Activated T-cell treated with anti-CD3 and anti-CD28 coated beads for 4 hours (primary cell): ENCODE measurements at places on chromosomes 3 and 15.
A peak's percentile ranks its signal among the peaks of the same experiment; 100 is the strongest.

DNA sequence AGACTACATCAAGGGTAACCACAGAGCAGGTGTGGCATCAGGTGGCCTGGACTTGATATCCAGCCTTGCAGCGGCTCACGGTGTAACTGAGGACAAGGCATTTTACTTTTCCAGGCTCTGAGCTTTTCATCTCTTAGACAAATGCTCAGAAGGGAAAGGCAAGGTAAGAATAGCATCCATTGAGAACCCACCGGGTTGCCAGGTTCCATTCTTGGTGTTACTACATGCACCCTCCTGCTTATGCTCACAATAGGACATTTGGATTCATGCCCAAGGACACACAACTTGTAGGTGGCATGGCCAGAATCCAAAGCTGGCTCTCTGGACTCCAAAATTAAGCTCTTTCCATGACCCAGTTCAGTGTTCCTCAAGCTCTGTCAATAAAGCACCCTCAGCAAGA, 85.5 kb downstream of the CCNL1 start:
- no peak for DNase-seq

- no peak for DNase-seq
Measured at GRCh38 chr3:143100451-143100850, 19.1 kb upstream of the CHST2 start.

DNA sequence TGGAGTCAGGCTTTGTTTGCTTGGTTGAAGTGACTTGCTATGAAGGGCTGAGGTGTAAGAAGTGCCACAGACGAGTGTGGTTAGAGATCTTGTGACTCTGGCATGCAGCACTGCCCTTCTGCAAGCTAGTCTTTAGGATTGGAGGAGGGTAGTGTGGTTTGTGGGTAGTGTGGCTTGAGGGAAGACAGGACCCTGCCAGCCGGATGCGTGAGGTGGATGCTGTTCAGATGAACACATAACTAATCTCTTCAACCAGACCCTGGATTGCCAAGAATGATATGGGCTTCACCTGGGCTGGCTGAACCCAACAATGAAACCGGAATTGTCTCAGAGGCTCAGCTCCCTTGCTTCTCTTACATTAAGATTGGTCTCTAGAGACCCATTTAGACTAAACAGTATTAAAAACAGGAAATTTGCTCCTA, 32.7 kb downstream of the STARD9 start:
- no peak for DNase-seq

GRCh38 chr3:139530717-139531116, 8.8 kb downstream of the RBP1 start:
- DNase-seq = no peak

- DNase-seq = peak; percentile 50
Measured at GRCh38 chr3:98556164-98557130, 24.7 kb downstream of the GPR15 start.

- DNase-seq = no peak
Measured at GRCh38 chr3:106703524-106703923, 673.7 kb upstream of the CCDC54 start.

GRCh38 chr3:187750006-187750512, 4.8 kb upstream of the BCL6 start:
- no peak for DNase-seq

DNA sequence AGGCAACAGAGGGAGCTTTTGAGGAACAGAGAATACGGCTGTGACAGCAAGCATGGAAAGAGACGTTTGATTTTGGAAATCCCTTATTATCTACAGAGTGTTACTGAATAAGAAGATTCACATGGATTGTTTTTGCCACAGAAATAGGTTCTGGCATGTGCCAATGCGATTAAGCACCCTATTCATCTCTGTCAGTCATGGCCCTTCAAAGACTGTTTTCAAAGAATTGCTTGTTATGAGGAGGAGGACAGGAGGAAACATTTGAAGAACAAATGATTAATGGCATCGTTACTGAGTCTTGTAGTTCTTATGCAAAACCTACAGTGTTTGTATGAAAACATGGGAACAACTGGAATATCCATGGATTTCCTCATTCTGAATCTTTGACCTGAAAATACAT, 86.2 kb downstream of the EPHA6 start:
- DNase-seq = no peak

DNA sequence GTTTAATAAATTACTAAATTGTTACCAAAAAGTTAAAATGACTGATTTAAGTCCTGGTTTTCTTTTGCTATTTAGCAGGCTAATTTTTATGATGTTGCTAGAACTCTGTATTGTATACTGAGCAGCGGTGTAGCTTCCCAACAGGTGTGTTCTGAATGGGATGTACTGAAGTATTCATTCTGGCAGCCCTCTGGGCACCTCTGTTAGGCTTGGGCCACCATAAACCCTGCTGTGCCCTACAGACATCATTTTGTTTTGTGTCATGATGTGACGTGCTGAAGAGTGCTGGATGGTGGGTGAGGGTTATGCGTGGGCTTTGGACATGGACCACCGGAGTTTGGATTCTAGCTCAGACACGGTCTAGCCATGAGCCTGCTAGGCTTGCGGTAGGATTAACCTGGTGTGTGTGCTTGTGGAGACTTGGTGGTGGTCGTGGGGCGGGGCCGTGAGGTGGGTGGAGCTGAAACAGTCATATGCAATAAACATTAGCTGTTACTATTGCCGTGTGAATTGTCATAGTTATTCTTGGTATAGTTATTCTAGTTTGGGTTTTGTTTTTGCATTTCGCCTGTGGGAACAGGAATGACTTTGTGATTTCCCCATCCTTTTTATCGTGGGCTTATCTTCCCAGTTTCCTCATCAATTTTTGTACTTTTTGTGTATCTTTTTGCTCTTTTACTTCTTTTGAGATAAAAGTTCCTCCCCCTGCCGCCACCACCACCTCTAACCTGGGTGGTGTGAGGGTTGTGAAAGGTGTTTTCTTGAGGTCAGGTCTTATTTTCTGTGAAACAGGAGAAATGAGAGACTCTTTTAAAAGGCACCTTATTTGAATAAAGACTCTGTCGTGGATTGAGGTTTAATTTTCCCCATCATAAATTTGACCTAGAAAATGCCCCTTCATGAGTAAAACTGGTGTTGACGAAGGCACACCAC, 93.7 kb downstream of the MCTP2 start:
- DNase-seq = no peak
